ENCODE measurements at places on chromosomes 7 and 10.

DNA sequence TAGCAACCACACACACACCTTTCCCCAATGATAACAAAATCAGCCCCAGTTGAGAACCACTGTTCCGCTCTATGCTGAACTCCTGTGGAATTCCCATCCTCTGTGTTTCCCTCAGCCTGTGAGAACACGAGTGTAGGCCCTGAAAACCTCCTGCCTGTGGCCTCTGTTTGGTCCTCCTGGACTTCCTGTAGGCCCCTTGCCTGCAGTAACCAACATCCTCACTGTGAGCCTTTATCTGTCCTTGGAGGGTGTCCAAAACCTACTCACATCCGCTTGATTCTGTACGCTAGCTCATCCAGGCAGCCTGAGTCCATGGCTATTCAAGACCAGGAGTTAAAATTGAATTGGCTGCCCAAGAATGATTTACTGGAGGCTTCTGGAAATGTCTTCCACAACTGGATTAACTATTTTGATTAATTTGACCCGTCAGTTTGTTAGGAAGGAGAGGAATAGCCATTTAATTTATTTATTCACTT lies 149.8 kb downstream of the AKR1D1 start:
- DNase-seq = peak; percentile 86

GRCh38 chr7:137316648-137317353 lies 26.7 kb downstream of the PTN start:
- DNase-seq = no peak

DNA sequence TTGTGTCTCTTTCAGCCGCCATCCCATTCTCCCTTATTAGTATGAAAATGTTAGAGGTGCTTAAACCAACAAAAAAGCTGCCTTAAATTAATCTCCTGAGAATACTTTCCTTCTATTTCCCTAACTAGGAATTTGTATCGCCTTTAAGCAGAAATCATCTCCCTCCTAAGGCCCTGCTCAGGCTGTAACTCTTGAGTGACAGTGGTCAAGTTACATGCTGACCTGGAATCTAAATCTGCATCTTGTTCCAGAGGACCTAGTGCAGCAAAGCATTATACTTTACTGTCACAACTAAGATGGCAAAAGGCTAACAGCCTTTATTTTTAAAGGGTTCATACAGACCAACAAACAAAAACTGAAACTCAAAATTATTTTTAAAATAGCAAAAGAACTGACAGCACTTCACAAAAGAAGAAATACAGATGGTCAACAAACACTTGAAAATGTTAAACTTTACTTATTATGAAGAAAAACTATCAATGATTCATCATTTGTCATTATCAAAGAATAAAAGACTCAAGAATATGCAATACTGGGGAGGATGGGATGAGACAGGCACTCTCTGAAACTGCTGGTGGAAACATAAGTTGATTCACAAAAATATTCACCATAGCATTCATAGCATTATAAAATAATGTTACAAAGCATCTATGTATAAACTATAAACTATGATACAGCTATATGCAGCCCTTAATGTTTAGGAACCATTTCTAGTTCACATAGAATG lies 11.0 kb downstream of the CYREN start:
- no peak for DNase-seq

DNA sequence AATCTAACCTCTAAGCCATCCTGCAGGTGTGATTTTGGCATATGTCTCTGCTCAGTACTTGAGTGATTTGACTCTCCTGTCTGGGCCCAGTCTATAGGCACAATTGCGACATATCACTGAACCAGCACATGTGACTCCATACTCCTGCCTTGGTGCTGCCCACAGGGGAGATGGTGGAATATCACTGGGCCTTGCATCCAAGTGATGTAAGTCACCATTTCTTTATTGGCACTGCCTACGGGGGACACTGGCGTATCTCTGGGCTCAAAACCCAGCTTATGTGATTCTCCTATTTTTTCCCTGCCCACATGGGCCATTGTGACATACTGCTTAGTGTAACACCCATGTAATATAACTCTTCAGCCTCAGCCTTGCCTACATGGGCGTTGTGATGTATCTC lies 48.1 kb upstream of the ZNF680 start:
- no peak for DNase-seq

DNA sequence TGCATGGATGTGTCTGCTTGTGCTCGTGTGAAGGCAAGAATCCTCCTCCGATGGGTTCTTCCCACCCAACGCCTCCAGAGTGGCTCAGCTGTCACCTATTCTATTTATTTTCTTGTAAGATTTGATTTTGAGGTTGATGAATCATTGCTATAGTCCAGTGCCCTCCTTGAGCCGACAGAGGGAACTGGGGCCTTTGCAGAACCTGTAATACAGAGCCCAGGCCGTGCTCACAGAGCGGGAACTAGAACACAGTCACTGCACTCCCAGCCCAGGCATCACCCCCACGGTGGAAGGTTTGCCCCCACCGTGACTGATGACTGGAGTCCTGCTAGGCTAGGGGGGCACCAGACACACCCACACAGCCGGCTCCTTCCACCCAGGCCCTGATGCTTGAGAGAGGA lies 2.0 kb downstream of the RARRES2 start:
- DNase-seq = no peak

- DNase-seq = no peak
Observed at GRCh38 chr10:31345886-31346285, 26.9 kb downstream of the ZEB1 start.

- no peak for DNase-seq
Observed at GRCh38 chr10:125054669-125055268, 105.6 kb downstream of the CTBP2 start.

DNA sequence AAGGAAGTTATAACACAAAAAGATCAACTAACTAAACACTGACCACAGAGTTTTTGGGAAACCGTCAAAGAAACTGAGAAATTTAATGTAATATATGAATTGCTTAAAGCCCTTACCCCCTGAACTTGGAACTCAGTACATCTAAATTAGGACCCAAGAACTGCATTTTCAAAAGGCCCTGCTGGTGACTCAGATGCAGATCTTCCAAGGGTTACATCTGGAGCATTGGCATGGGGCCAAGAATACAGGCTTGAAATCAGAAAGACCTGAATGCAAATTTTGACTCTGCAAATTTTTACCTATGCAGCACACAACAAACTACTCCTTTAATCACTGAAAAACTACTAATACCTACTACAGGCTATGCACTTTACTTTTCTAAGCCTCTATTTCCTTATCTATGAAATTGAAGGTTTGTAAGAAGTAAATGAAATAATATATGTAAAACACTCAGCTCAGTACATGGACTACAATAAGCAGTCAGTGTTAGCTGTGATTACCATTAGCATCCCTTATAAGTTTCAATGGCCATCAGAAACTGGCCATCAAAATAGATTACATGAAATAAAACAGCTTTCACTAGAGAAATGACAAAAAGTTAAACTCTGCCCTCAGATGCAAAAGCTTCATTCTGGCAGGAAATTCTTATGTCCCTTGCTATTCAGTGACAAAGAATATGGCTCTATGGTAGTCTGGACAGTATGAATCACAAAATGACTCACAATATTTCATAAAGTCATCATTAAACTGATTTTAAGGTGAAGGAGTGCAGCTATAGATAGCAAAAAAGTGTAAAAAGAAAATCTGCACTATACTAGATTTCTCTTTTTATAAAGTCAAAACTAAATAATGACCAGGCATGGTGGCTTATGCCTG lies 43.6 kb downstream of the NSUN6 start:
- no peak for DNase-seq

DNA sequence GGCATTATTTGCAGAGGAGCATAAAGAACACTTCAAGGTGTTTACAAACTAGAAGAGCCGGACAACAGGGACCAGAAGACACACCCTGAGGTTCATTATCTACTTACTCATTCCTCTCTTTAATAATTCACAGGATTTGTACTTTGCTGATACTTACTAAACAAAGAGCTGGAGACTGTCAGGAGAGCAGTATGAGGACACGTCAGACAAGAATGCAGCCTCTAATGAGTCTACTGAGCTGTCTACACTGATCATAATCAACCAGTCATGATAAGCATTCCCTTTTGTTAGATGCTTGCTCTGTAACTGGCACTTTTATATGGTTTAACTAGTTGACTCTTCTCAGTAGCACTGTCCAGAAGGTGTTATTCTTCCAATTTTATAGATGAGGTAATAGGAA lies 243.3 kb upstream of the CDC14C start:
- DNase-seq = no peak
